ENCODE measurements at places on chromosomes 4 and X.

DNA sequence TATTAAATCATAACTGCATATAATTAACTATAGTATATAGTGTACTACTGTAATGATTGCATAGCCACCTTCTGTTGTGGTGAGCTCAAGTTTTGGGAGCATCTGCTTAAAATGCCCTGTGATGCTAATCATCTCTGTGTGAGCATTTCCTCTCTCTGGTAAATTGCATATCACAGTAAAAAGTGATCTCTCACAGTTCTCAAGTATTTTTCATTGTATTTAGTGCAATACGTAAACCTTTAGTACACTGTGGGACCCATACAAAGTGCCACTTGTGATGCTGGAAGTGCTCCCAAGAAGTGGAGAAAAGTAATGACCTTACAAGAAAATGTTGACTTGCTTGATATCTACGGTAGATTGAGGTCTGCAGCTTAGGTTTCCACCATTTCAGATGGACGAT lies 82.0 kb downstream of the WWC2 start:
- DNase-seq = no peak

DNA sequence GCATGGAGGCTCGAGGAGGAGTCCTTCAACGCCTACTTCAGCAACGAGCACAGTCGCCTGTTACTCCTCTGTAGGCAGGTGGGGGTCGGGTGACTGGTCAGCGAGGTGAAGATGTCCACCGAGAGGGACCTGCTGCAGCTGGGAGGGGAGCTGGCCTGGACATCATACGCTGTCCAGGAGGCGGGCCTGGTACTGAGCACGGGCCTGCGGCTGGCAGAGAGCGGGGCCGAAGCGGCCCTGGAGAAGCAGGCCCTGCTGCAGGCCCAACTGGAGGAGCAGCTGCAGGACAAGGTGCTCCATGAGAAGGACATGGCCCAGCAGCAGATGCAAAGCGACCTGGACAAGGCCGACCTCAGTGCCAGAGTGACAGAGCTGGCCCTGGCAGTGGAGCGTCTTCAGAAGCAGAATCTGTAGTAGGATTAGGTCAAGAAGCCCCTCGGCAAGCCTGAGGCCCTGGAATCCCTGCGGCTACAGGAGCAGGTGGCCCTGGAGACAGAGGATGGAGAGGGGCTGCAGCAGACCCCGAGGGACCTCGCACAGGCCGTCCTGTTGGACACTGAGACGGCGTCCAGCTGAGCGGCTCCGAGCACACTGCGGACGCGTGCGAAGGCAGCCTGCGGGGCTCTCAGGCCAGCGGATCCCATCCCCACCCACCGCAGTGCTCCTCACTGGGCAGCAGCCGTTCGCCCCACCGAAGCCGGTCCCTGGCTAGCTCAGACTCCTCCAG lies 11.9 kb downstream of the SMIM10L2A start:
- DNase-seq = no peak

GRCh38 chr4:56668267-56668666 lies 12.8 kb downstream of the HOPX start:
- no peak for DNase-seq

DNA sequence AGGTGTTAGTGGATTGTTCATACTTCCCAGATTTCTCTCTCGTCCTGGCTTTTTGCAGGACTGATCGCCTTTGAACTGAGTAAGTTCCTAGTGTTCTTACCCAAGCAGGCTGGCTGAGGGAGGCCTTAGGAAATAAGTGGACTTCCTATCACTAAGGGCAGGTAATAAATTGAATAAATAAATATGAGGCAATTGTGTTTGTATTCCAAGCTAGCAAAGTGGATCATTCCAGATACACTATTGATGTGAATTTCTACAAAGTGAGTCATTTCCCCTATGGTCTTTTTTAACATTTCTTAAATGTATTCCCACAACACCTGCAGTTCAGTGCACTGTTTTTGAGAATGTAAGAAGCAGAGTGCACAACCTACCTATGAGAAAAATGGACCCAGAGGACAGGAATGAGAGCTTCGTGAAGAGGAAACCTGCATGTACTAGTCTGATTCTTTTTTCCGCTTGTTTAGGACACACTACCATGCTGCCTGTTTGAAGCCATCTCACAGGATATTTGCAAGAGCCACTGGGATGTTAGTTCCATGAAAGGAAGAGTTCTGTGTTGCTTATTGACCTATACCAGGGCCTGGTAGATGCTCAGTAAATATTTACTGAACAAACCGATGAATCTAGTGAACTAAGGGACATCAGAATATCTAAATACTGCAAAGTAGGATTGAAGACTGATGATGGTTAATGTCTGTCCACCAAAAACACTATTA lies 29.0 kb upstream of the SMAD1 start:
- no peak for DNase-seq

- no peak for DNase-seq
Observed at GRCh38 chrX:79556800-79557199, 189.7 kb upstream of the ITM2A start.

DNA sequence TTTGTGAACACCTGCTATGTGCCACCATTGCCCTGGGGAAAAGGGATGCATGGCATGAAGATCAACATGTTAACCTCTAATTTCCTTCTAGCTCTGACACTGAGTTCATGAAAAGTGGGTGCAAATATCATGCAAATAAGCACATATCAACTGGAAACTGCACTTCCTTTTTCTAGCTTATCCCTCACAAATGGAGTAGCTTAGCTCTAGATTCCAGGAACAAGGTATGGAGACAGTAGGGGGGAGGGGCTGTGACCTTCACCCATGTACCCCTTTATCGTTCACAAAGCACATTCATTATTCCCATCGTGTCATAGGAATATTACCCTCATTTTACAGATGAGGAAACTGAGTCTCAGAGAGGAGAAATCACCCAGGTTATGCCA lies 37.4 kb downstream of the STARD8 start:
- DNase-seq = no peak

DNA sequence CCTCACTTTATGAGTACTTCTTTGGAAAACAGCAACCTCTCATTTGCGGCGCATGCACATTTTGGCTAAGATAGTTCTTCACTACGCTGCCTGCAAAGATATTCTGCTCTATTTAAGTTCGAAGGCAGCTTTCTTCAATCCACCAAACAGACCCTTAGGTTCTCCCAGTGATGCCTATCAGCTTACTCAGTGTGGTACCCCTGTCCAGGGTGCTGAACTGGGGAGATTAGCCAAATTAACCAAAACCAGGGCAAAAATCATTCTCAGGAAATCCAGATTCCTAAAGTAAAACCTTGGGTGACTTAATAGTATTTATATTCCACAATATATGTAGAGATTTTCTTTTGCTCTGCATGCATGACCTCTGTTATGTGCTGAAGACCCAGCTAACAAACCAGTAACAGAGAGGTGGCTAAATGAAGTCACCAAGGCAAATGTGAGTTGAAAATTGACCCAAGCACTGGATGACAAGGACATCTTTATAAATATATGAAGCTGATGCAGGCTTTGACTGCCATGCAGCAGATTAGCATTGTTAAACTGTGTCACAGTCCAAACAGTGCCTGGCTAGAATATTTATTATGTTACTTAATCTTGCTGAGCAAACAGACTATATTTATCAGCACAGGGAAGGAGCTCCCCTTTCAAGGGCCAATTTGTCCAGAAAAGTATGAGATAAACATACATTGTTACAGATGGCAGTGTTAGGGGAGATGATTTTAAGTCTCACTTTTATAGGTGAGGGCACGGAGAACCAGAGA lies 418.2 kb downstream of the STIM2 start:
- no peak for DNase-seq

- no peak for DNase-seq
Observed at GRCh38 chrX:111861605-111862004, 14.4 kb upstream of the TRPC5OS start.

GRCh38 chrX:110282922-110283321 lies 35.0 kb downstream of the AMMECR1 start:
- no peak for DNase-seq

GRCh38 chr4:161642708-161643107 lies 521.1 kb downstream of the FSTL5 start:
- DNase-seq = no peak

GRCh38 chr4:172850838-172851237 lies 317.8 kb upstream of the GALNT7 start:
- DNase-seq = no peak

- DNase-seq = no peak
Observed at GRCh38 chr4:144894573-144894972, 203.4 kb downstream of the ANAPC10 start.

DNA sequence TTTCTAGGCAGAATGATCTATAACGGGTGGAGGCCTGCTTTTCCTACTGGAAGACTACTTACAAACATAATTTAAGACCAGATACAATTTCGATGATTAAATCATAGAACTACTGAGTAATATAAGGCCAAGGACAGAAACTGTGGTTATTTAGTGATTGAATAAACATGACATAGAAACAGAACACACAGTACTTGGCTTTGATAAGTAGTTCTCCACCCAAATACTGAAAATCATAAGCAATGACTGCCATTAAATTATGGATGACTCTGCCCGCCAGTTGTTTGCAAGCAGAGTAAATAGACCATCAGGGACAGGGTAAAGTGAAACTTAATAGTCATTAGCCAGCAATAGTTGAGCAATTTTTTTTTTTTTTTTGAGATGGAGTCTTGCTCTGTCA lies 17.2 kb upstream of the SMIM14 start:
- no peak for DNase-seq

DNA sequence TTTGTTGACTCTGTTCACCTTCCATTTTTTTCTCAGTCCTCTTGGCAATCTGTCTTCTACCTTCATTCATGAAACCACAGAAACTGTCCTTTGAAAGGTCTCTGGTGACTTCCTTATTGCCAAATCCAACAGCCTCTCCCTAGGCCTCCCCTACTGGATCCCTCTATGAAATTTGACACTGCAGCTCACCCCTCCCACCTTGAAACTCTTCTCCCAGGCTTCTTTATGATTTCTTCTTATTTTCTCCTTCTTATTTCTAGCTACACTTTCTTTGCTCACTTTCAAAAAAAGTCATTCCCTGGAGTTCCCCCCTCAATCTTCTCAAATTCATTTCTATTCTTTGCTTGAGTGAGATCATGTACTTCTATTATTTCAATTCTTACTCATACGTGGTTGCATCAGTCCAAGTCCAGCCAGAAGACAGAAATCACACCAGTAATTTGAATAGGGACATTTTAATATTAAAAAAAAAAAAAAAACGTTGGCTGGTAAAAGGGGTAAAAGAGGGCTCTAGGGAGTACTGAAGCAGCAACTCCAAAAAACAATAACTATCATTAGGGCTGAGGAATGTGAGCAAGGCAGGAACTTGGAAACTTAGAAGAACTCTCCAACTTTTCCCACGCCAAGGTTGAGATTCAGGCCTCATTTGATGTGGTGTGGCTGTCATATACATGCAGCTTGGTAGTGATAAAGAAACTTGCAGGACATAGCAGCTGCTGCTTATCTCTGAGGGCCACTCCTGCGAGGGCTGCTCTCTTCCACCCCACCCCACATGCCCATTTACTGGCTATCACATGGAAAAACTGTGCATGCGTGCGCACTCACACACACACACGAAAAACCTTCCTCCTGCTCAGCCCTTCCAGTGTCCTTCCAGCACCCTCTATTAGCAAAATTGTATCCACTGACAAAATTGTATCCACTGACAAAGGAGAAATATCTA lies 169.8 kb upstream of the GALNT7 start:
- no peak for DNase-seq

- DNase-seq = no peak
Observed at GRCh38 chr4:117134386-117134785, 49.0 kb upstream of the TRAM1L1 start.

- DNase-seq = no peak
Observed at GRCh38 chr4:1598206-1599025, 85.7 kb downstream of the FAM53A start.

- DNase-seq = no peak
Observed at GRCh38 chr4:176810481-176811249, 17.9 kb upstream of the VEGFC start.

GRCh38 chrX:21821875-21822274 lies 17.5 kb upstream of the MBTPS2 start:
- DNase-seq = no peak

DNA sequence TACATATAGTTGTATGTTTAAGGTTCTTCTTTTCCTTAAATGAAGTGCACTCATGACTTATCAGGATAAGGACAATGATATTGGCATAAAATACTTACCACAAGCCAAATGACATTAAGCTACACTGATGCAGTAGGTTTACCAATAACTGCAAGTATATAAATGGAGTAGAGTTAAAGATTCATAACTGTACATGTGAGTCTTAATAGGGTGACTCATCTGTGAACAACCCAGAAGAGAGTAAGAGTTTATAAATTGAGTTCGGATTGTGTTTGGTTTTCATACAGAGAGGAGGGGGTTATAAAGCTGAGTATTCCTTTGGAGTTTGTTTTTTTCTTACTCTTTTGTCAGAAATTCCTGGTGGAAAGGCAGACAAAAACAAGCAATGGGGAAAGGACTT lies 144.8 kb downstream of the TLL1 start:
- DNase-seq = no peak

DNA sequence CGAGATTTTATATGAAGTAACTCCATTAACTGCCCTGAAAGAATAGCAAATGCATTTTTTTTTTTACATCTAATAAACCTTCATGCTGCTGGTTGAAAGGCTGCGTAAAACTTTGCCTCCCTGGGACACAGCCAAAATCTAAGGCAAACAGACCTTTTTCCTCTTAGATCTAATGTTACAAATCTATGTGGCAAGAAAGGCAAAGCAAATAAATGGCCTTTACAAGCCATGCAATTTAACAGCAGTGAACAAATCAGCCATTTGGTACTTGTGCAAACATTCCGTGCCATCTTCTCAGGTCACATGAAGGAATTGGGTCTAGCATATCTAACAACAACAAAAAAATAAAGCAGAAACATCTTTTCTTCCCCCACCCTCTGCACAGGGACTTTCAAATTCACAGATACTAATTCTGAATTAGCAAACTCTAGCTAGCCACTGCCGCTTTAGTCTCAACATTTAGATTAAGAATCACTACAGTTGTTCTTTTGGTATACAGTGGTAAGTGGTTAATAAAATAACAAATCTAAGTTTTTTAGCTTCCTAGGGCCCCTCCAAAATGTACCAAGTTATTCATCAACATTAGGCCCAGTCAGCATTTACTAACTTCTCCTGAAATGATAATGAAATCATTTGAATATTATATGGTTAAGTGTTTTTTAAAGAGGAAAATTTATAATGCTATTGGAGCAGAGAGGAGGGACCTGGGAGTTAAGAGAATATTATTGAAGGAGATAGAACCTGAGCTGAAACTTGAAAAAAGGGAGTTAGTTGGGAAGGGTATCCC lies 593.8 kb downstream of the SMARCA1 start:
- no peak for DNase-seq

- no peak for DNase-seq
Observed at GRCh38 chr4:147056940-147057610, 111.4 kb upstream of the TTC29 start.

DNA sequence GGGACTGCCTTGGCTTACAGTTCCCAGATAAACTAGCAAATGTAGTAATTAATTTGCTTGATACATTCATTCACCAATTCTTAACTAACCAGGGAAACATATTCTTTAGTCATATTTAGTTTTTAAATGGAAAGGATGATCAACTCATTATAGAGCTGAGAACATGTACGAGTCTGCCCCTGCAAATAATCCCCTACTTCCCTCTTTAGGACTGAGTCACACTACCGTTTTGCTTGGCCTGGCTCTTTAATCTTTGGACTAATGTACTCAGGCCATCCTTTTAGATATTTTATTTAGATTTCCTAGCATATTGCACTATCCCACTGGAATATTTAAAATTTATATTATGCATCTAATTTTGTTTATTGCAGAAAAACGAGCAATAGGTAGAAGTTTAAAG lies 105.5 kb upstream of the LCORL start:
- DNase-seq = no peak
